Uterus (tissue), 4 donors: ENCODE measurements at places on chromosomes 13 and 19.
A peak's percentile ranks its signal among the peaks of the same experiment; 100 is the strongest.

DNA sequence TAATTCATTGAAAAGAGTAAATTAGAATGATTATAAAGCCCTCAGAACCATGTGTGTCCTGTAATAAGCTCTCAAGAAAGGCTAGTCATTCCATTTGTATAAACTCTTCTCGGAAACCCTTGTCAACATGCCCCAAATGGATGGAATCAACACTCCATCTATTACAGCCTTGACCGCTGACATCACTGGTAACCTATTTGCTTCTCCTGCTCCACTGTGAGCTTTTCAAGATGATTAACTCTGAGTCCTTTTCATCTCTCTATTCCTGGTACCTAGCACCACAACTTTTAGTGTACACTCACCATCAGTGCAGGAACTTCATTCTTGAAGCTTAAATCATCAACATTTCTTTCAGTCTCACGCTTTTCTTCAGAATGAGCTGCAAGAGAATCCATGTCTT is 612.0 kb downstream of the DCT start:
- DNase-seq, result no peak

DNA sequence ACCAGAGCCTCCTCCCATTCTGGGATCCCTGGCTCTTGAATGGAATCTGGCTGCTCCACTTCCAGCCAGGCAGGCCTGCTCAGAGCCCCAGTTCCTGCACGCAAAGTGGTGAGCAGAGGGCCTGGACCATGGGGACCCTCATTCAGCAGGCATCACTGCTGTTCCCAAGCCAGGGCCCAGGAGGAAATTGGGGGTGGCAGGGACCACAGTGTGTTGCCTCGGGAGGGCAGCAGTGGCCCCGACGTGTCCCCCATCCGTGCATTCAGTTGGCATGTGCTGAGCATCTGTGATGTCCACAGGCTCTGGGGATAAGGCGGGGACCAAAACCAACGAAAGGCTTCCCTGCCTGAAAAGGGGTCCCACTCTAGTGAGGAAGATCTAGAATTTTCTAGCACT is 11.2 kb downstream of the CCDC97 start:
- DNase-seq, result no peak

- DNase-seq, result no peak
These were observed 351.4 kb downstream of the KCNRG start for GRCh38 chr13:50366488-50367174.

GRCh38 chr13:75825161-75825560 is 189.0 kb downstream of the LMO7 start:
- no peak for DNase-seq

DNA sequence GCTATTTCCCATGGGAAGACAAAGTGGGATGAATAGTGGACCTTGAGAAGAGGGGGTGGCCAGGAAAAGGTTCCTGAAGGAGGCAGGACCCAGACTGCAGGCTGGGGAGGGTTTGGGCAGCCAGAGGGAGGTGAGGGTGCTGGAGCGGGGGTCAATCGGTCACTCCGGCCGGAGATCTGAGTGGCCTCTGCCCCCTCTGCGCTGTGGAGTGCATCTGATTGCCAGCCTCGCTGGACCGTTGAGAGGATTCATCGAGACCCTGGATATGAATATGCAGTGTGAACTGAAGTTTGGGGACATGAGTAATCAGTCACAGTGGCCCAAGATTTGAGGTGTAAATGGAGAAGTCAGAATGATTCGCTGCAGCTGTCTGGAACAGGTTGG is 5.5 kb upstream of the ZNF580 start:
- no peak for DNase-seq

DNA sequence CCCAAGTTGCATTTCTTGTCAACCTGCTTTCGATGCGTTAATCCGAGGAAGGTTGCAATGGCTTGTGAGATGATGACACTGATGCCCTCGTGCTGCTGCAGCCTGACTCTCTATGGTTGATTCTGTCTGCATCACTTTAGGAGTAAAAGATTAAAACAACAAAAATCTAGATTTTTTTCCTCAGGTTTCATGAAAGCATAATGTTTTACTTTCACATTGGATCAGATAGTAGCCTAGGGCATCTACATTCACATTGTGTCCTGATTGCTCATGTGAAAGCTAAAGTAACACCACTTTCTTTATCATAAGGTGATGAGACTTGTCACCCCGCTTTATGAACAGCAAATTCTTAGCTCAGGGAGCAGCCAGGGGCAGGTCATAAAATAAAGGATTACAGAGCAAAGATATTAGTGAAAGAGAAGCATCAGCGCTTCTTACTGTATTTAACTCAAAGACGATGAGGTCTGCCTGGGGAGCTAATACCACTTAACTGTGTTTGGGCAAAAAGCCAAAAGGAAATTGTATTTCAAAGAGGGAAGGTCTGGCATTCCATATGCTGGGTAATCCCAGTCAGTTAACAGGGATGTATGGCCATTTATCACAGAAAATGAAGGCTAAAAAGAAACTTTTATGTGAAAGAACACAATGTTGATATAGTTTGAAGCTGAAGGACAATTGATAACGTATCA is 270.5 kb downstream of the GPC6 start:
- DNase-seq, result no peak

- DNase-seq, result no peak
These were observed 18.9 kb downstream of the MYO1F start for GRCh38 chr19:8558325-8558724.

- no peak for DNase-seq
These were observed 6.0 kb upstream of the KATNAL1 start for GRCh38 chr13:30313311-30313710.

- DNase-seq, result peak; percentile 100
These were observed at the start of the genes COQ8B and ITPKC for GRCh38 chr19:40716482-40717324. COQ8B (minus strand) TSS chr19:40716886; CDS start chr19:40714632, 2,254 bp downstream. ITPKC (plus strand) TSS chr19:40717112; CDS start chr19:40717136, 24 bp downstream.

GRCh38 chr13:41568143-41568971 is 111.0 kb downstream of the RGCC start:
- DNase-seq, result no peak

GRCh38 chr19:4754248-4754647 is 30.6 kb upstream of the DPP9 start:
- DNase-seq, result no peak

- DNase-seq, result no peak
These were observed 5.5 kb downstream of the ARRDC5 start for GRCh38 chr19:4897146-4897545.

GRCh38 chr19:18072335-18072734 is 14.4 kb downstream of the IL12RB1 start:
- DNase-seq, result no peak

GRCh38 chr13:112957295-112957677 is 11.7 kb upstream of the MCF2L start:
- no peak for DNase-seq

- DNase-seq, result no peak
These were observed 4.0 kb downstream of the PDS5B start for GRCh38 chr13:32590266-32590665.

- no peak for DNase-seq
These were observed 24.4 kb upstream of the LILRA2 start for GRCh38 chr19:54549224-54549623.

- no peak for DNase-seq
These were observed 313.3 kb downstream of the LIG4 start for GRCh38 chr13:107901996-107902562.

DNA sequence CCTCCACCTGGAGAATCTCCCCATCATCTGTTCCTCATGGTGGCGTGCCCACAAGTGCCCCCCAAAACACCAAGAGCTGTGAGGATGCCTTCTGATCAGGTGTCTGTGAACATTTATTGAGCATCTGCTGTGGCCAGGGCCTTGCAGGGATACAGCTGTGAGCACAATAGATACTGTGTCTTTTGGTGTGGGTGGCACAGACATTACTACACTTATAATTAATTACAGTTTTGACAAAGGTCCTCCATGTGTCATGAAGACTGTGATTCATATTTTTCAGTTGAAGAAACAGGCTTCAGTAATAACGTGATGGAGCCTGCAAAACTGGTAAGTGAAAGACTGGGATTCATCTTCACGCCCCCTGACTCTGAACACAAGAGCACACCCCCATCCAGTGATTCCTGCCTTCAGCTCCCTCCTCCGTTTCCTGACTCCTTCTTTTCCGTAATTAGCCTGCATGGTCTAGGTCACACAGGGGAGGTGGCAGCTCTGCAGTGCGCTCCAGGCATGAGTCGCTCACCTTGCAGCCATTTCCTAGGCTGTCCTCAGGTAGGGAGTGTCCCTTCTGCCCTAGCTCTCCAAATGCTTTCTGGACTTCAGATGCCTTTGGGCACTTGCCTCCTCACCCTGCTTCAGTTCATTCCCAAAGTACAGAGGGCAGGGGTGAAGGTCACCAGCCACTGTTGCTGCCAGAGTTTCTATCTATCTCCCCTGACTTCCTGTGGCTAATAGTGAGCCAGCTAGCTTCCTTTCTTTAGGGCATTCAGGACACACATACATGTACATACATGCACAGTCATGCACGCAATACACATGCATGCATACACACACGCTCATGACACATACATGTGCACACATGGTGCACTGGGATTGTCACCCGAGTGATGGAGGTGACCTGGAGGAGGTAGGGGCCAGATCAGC is 66.5 kb downstream of the SIAH3 start:
- DNase-seq, result no peak

- DNase-seq, result no peak
These were observed 53.3 kb downstream of the MYO16 start for GRCh38 chr13:108682714-108683113.

GRCh38 chr19:43638214-43638994 is 1.2 kb downstream of the CADM4 start:
- no peak for DNase-seq
